ENCODE measurements at places on chromosomes 3 and 15.
A peak's percentile ranks its signal among the peaks of the same experiment; 100 is the strongest.

DNA sequence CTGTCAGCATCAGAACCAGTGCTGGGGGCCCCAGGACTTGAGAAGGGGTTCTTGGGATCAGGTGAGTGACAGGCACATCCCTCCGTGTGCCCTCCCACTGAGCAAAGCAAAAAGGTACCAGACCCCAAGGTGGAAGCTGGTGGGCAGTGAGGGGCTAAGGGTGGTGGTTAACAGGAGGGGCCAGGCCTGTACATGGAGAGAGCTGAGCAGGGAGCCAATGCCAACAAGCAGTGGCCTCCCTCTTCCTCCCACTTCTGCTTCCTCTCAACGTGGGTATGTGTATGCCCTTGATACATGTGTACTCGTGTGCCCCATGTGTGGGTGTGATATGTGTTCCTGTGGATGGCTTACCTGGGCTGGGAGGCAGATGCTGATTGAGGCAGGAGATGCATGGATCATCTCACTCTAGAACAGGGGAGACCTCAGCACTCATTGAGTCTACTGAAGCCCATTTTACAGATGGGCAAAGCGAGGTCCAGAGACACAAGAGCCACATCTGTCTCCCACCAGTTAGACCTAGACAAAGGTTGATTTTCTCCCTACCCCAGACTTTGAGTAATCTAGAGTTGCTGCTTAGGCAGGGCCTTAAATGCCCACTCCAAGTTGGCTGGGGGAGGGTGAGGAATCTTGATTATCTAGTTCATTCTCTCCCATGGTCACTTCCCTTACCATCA is 945 bp downstream of the VIPR1 start:
- DNase-seq = no peak

GRCh38 chr3:171874251-171874681 is 31.1 kb downstream of the TMEM212 start:
- DNase-seq = peak; percentile 27

GRCh38 chr15:33131552-33132232 is 62.8 kb downstream of the FMN1 start:
- no peak for DNase-seq

DNA sequence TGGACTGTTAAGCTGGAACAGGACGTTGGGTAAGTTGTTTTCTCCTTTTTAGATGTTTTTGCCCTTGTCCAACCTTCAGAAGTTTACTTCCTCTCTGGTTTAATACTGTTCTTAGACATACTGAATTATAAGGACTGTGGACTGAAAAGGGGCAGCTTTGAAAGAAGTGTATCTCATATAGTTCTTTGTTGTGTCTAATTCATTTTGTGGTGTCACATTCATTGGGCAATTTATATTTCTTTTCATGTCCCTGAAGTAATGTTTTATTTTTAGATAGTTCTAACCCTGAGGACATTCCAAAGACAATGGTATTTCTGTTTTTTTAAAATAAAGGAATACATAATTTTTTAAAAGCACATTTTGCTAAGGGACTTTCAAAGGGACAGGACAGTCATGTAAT is 45.2 kb downstream of the TMEM108 start:
- DNase-seq = peak; percentile 11

- DNase-seq = no peak
Observed at GRCh38 chr15:45251888-45252287, at the start of gene SLC28A2. Gene SLC28A2, plus strand, starts transcription at chr15:45252234. Its CDS starts 982 bp downstream, at chr15:45253216.

DNA sequence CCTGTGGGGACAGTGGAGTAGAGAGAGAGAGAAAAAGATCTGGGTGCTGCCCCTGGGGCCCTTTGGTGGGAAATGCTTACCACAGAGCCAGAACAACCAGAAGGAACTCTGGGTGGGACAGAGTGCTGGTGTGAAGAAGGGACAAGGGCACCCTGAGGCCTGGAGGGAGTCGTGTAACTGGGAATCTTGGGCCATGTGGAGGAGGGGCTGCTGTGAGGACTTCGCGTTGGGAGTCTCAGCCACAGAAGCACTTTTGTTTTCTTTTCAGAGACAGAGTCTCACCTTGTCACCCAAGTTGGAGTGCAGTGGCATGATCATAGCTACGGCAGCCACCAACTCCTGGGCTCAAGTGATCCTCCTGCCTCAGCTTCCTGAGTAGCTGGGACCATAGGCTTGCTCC is 24.3 kb downstream of the XYLB start:
- no peak for DNase-seq

Data from OCI-M1 (cell line).